ENCODE measurements at places on chromosomes 3 and 15.

DNA sequence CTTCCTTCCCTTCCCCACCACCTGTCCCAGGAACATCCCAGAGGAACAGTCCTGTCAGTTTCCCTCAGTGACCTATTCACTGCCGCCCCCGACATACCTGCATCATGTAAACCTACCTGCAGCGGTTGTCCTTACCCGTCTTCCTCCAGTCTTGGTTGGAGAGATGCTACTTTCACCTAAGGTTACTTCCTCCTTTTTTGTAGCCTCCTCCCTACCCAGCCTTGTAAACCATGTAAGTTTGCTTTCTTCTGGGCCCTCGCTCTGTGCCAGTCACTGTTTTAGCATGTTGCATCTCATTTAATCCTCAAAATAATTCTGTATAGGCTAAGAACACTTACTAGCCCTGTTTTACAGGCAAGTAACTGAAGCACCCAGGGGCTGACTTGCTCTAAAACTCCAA, 58.3 kb downstream of the GPR171 start:
- no peak for DNase-seq

DNA sequence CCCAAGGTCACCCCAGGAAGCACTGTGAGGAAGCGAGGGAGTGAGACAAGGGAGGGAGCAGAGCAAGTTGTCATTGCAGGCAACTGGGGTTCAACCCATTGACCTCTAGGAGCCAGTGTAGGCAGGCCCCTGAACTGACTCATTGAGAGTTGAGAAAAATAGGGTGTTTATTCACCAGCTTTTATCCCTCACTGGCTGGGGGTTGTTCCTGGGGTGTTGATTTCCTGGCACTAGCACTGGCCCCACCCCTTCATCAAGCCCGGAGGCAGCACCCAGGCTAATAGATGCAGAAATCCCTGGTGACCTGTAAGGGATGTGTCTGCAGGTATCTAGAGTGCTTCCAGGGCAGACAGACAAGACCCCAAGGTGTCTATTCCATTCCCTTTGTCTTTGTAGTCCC, 183.9 kb downstream of the ARRDC4 start:
- no peak for DNase-seq

GRCh38 chr15:65077981-65078352, 1.4 kb downstream of the KBTBD13 start:
- peak; percentile 7 for DNase-seq

- no peak for DNase-seq
These were observed 81.2 kb downstream of the ZNF621 start for GRCh38 chr3:40605960-40606359.

DNA sequence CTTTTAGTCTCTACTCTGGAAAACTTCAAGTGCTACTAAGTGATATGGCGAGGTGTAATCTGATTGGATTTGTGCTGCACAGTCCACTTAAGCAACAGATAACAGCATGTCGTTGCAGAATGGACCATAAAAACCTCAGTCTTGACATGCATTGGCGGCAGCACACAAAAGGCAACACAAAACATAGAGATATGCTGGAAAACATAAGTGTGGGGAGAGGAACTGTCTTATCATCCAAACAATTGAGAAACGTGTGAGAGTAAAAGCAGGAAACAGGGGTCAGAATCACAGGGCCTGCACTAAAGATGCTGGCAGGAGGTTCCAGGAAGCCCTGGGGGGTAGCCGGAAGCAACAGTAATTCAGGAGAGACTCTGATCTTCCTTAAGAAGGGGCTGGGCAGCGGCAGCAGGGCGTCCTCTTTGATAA, 82.1 kb downstream of the CGNL1 start:
- no peak for DNase-seq

- no peak for DNase-seq
These were observed 31.4 kb upstream of the MRPS22 start for GRCh38 chr3:139312416-139312815.

DNA sequence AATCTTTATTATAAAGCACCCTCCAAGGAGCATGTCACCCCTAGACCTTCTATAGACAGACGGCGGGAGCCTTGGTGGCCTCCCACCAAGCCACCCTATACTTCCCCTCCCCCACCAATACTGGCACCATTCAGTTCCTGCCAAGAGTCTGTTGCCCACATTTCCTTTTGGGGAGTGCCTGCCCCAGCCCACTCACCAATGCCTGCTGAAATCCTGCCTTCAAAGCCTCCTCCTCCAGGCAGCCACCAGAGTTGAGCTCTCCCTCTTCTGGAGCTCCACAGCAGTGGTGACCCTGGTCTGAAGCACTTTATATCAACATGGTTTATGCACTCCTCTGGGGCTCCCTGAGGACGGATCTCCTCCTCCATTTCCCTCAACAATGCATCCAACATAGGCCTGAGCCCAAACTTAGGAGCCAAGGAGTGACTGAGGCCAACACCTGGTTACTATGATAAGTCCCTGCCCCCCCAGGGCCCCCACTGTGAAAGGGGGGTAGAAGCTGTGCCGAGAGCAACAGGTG, 8.8 kb downstream of the CCDC33 start:
- DNase-seq = no peak

DNA sequence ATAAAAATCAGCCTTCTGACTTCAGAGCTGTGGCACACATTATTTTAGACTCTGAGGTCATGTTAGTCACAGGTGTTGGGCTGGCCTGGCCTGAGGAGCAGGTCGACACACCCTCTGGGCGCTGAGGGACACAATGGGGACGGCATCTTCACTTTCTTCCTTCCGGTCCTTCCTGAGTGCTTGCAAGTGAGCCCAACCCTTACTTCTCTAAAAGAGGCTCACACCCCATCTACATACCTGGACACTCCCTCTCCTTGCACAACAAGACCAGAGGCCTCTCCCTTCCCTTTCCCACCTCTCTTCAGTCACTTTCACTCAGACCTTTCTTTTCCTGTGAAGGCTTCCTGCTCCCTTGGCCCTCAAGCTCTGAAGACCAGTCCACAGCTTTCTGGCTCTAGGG, 85.4 kb downstream of the XXYLT1 start:
- DNase-seq = no peak

DNA sequence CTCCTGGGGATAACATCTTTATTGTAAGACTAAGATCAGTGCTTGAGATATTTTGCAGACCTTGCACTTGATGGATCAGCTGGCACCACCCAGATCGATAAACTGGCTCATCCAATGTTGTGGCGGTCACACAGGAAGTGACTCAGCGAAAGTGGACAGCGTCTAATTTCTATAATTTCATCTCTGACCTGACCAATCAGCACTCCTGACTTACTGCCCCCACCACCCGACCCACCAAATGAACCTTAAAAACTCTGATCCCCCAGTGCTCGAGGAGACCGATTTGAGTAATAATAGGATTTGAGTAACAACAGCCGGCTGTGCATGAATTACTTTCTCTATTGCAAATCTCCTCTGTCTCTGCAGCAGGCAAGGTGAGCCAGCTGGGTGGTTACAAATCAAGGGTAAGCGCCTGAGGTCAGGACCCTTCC, 62.7 kb upstream of the RNU6-1 start:
- DNase-seq = no peak

- no peak for DNase-seq
These were observed 27.5 kb downstream of the SQOR start for GRCh38 chr15:45662375-45662774.

DNA sequence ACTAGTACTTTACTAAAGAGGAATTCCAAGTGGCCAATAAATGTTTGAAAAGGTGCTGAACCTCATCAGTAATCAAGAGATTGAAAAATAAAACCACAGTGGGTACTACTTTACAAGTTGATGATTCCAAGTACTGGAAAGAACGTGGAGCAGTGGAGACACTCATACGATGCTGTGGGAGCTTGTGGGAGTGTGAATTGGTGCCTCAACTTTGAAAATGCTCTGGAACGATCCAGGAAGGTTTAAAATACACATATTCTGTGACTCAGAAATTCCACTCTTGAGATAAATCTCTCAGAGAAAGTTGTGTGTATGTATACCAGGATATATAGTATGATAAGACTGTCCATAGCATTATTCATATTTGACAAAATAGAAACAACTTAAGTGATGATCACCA, 9.3 kb downstream of the LRCH3 start:
- no peak for DNase-seq

- no peak for DNase-seq
These were observed 59.9 kb downstream of the MECOM start for GRCh38 chr3:169603661-169604060.

GRCh38 chr3:139434764-139435307, 41.5 kb downstream of the RBP2 start:
- no peak for DNase-seq

DNA sequence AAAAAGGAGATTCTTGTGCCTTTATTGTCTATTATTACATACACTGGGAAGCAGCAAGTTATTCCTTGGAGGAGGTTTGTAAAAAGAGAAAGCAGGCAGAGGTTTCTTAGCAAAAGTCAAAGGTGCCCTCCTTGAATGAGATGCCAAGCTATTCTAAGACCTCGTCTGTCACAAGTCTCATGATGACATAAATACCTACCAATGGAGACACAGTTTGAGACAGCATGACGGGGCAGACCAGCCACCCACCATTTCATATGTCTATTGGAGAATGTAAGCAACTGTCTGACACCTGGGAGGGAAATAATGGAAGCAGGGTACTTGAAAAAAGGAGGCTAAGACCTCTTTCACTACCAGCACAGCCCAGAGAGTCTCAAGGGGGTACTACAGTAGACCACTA, 2.2 kb downstream of the RGMA start:
- DNase-seq = no peak

GRCh38 chr3:33364531-33365128, 75.6 kb downstream of the UBP1 start:
- DNase-seq = no peak

GRCh38 chr3:175001091-175001490, 142.0 kb downstream of the NAALADL2 start:
- no peak for DNase-seq

DNA sequence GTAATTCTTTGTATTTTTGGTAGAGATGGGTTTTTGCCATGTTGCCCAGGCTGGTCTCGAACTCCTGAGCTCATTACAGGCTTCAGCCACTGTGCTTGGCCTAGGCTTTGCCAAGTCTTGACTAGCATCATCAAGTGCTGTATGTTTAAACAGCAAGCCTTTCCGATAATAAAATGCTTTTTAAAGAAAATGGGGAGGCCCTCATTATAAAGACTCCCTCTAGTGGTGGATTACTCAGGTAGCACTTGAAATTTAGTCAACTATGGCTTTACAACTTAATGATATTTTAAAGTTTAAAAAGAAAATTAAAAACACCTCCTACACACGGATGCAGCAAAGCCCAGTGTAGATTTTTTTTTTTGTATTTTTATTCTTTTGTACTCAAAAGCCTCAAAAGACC, 213.6 kb downstream of the GAP43 start:
- DNase-seq = no peak

- DNase-seq = no peak
These were observed 13.4 kb downstream of the RIOX2 start for GRCh38 chr3:97958796-97959195.

- DNase-seq = no peak
These were observed 40.3 kb downstream of the USP50 start for GRCh38 chr15:50506121-50506520.

DNA sequence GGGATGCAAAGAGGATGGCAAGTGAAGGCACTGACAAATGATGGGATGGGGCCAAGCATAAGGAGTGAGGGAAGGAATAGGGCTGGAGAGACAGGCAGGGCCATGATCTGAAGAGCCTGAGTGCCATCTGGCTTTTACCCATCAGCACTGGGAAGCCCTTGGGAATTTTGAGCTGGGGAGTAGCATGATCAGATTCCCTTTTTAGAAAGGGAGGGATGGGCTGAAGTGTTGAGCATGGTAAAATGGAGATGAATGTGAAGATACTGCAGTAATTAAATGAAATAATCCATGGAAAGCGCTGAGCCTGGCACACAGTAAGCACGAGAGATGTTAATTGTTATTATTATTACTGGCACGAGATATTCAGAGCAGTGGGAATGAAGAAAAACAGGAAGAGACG, 9.9 kb downstream of the RBP1 start:
- DNase-seq = no peak

GRCh38 chr15:101608201-101608600, 44.0 kb downstream of the TM2D3 start:
- no peak for DNase-seq

DNA sequence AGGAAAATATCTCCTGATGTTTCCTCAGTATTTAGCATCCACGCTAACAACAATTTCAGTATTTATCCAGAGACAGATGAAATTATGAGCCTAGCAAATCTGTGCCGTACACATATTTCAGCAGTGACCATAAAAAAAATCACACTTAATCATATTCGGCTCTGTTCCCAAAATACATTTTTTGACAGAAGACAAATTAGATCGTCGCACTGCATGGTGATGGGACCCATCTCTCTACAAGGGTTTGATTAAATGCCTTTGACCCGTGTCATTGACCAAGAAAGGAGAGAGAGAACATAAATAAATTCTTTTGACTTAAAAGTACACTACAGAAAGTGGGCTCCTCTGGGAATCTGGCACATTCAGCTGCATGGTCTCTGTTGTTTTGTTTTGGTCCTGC, 215.3 kb upstream of the SEMA6D start:
- no peak for DNase-seq

DNA sequence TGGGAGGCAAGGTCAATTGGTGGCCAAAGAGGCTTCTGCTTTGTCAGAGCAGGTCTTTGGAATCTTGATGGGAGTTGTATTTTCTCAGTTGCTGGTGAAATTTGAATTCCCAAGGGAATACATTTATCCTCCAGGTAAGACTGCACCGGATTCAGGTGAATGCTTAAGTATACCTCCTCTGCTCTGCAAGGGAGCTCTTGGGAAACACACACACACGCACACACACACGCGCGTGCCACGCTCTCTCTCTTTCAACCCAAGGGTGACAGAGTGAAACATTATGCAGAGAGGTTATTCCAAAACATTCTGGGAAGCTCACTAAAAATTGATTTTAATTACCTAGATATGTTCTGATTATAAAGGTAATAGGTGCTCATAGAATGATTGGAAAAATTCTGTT, 33.7 kb downstream of the ST6GAL1 start:
- no peak for DNase-seq

- DNase-seq = no peak
These were observed 153.1 kb downstream of the SEMA6D start for GRCh38 chr15:47870300-47870955.

GRCh38 chr3:38031022-38031994, 1.9 kb upstream of the PLCD1 start:
- DNase-seq = no peak

DNA sequence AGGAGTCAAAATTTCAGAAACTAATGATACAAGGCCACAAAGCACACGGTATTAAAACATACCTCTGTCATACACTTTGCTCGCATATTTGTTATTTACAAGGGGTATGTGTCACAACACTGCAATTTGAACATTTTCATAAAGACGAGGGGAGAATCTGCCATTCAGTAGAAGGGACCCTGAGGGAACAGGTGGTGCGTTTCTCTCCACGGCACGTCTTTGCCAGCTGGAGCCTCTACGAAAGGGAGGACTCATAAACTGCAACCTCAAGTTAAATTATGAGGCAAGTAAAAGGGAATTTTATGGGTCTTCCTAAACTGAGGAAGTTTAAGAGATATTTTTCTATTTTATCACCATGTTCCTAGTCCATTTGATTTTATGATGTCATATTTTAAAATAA, 19.1 kb downstream of the ATP10A start:
- no peak for DNase-seq

DNA sequence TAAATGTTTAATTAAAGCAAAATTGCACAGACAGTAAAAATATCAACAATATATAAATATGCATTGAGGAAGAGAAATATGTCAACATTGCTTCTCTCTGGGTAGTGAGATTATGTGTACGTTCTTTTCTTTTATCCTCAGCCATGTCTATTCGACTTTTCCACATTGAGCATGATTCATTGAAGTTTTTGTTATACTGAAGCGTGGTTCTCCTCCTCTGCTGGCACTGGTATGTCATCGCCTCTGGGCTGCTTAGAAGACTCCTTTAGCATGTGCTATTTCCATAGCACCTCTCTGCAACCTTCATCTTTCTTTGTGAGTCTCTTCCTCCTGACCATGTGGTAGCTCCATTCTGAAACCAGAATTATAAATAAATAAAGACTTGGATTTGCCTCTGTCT, 65.8 kb upstream of the AKAP13 start:
- no peak for DNase-seq
